ENCODE measurements at places on chromosomes 5 and 9.

GRCh38 chr5:5650242-5650641 is 227.8 kb downstream of the ICE1 start:
- no peak for DNase-seq

- DNase-seq, result no peak
Observed at GRCh38 chr9:5043381-5043780, 58.3 kb downstream of the JAK2 start.

- no peak for DNase-seq
Observed at GRCh38 chr9:124699575-124699974, 71.5 kb downstream of the NR6A1 start.

DNA sequence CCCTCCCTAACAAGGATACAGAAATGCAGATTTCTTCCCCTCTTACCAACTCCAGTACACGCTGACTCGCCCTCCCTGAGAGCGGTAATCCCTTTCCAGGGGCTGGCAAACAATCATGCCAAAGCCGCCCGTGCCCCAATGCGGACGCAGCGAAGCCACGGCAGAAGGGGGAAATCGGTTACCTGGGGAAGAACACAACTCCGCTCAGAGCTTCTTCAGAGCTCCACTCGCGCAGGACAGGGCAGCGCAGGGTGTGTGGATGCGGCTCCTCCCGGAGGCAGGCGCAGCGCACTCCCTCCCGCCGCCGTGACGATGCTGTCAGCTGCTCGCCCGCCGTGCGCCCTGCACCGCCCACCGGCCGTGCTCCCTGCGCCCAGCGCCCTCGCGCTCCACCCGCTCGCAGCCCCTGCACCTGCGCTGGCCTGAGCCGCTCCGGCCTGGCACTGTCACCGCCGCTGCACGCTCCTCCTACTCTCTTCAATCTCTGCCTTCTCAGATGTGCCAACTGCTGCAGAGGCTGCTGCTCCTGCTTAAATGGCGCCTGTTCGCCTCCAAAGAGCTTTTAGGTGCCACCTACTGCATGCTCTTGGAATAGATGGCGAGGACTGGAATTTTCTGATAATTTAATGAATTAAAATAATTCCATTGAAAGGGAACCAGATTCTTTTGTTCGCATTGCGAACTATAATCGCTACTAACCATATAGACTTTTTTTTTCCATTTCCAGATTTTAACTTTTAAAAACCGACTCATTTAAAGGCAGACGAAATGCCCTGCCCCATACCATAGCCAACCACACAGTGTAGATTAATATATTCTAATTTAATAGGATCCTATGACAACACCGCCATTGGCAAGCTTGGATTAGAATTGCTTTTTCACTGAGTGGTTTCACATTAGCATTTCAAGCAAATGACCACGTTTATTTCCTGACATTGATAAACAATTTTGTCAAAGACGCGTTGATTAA is at the start of gene DIRAS2:
Gene DIRAS2, minus strand, starts transcription at position 255 of the 970 bp plus-strand sequence. CDS start 28,997 bp downstream, outside the sequence.
- DNase-seq, result peak; percentile 93

DNA sequence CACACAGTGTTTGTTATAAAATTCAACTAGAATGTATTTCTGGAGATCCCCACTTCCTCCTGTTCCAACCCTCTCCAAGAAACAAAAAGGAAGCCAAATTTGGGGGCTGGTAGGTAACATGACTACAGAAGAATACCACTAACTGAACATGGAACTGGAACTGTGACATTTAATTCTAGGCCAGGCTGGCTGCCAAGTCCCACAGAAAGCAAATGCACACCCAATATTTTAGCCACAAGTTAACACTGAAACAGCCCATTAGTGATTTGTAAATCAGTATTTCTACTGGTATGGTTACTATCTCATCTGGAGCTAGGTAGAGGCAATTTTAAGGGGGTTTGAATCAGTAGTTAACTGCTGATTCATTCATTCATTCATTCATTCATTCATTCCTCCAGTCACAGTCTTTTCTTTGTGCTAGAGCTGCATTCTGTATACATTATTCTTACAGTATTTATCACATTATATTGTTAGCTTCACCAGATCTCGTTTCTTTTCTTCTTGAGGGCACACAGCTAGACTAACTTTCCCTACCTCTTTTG is 131.7 kb upstream of the GDNF start:
- DNase-seq, result no peak

DNA sequence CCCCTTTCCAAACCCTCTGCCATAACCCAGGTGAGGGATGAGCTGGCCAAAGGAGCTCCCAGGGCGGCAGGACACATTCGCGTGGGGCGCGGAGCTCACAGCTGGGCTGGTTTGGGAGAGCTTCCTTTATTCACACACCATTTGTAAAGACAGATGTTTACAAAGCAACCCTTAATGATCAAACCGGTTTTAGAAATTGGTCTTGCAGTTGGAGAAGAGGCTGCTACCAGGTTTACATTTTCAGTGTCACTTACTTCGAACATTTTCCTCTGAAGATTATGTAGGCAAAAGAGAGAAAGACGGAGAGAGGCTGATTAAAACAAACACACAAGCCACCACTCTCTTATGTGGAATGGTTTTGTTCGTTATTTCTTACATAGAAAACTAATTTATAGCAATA is 648.7 kb downstream of the IRX1 start:
- no peak for DNase-seq

GRCh38 chr5:123203105-123203800 is 114.2 kb downstream of the PRDM6 start:
- DNase-seq, result no peak

GRCh38 chr5:53311681-53312080 is 168.7 kb upstream of the FST start:
- DNase-seq, result no peak

GRCh38 chr9:115951977-115952376 is 201.6 kb upstream of the PAPPA start:
- DNase-seq, result no peak

- no peak for DNase-seq
Observed at GRCh38 chr5:170269579-170269978, 28.0 kb downstream of the LCP2 start.

- no peak for DNase-seq
Observed at GRCh38 chr5:127088251-127088650, 14.9 kb upstream of the C5orf63 start.

- DNase-seq, result no peak
Observed at GRCh38 chr5:124372457-124372856, 374.0 kb downstream of the ZNF608 start.

DNA sequence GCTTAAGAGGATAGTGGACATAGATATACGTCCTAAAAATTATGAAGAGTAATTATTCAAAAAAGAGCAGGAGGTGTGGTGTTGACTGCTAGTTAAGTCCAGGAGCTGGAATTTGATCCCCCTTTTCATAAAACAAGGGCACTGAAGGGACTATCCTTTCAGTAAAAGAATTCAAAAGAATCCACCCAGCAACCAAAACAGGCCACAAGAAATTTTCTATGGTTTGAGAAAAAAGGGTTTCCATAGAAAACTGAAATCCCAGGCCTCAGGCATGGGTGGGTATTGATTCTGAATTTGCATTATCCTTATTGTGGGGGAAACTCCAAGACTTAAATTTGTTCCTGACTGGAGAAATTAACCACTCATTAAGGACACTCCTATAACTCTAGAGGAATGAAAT is 269.0 kb upstream of the MPDZ start:
- DNase-seq, result no peak

DNA sequence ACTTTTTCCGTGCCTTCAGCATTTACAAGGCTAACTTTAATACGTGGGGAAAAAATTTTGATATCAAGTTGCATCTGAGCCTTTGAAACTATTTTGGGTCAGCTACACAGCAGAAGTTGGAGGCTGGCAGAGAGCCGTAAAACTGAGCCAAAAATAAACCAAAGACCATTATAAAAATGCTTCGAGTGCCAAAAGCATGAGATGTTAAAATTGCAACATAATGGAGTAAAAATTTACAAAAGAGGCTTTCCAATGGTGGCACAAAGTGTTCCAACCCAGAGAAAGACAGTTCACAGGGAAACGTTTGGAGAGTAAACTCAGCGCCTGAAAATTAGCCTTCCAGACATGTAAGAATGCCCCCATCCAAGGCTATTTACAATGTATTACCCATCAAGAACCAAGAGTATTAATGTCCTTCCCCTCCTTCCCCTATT is 190.3 kb downstream of the TLE1 start:
- no peak for DNase-seq

DNA sequence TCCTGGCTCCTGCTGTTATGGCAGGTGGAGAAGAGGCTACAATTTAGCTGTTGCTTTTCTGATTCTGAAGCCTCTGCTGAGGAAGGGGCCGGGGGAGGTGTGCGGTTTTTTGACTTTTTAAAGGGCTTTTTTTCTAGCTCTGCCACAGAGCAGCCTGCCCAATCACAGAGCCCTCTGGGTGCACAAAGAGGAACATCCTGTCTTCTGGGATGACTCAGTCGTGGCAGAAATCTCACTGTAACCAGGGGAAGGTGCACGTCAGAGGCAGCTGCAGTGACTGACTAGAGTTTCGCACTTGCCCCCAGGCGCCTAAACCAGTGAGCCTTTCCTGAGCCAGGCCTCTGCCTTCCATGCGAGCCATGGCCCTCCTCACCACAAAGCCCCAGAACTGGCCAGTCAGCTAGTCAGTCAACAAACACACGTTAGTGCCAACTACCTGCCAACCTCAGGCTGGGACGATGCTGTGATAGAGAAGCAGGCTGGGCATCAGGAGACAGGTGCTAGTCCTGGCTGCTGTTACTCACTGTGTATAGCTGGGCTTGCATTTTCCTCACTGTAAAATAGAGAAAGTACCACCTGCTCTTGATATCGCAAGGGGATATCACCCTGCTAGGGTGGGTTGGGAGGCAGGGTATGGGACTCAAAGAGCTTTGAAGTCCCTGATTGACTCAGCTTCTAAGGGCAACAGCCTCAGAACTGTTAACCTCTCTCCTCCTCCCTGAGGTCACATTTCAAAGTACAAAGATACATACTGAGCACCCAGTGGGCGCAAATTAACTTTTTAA is 2.2 kb downstream of the AKNA start:
- no peak for DNase-seq

GRCh38 chr5:32170303-32171151 is 3.6 kb downstream of the GOLPH3 start:
- DNase-seq, result no peak

GRCh38 chr5:135490245-135491037 is 38.3 kb upstream of the TIFAB start:
- no peak for DNase-seq

- DNase-seq, result no peak
Observed at GRCh38 chr9:37641331-37641730, 9.4 kb upstream of the FRMPD1 start.

GRCh38 chr5:122121479-122122465 is 7.6 kb upstream of the ZNF474 start:
- DNase-seq, result no peak

GRCh38 chr5:168793841-168794837 is 215.0 kb upstream of the PANK3 start:
- DNase-seq, result no peak

GRCh38 chr9:69578026-69578425 is 94.1 kb downstream of the APBA1 start:
- no peak for DNase-seq

DNA sequence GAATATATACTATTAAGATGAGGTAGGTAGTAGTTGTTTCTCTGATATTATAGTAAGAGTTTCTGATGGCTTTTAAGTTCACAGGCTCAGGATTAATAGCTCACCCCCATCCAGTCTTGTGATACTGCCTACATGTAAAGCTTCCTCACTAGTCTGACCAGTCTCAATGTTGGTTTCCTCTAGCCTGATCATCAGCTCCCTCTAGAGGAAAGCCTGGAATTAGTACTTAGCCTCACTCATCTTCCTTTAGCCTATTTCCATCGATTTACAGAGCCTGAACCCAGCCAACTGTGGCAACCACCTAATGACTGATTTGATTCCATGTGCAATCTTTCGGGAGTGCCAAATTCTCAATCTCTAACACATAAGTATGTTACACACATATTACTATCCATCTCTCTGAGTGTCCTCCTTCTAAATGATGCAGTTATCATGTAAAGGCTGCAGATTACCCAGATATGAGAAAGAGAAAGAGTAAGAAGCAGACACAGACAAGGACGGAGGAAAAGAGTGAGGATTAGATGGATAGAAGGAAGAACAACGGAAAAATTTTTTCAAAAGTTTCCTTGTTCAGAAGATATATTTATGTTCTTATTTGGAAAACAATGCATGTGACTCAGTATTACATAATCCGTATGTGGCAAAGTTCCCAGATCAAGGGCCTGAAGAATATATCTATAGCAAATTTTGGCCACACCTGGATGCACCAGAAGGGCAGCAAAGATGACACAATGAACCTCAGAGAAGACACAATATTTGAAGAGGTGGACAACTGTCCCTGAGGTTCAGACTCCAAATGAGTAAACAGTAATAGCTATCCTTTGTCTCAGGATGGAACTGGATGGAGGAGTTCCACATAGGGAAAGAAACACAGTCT is 333.7 kb downstream of the ELAVL2 start:
- DNase-seq, result peak; percentile 1

DNA sequence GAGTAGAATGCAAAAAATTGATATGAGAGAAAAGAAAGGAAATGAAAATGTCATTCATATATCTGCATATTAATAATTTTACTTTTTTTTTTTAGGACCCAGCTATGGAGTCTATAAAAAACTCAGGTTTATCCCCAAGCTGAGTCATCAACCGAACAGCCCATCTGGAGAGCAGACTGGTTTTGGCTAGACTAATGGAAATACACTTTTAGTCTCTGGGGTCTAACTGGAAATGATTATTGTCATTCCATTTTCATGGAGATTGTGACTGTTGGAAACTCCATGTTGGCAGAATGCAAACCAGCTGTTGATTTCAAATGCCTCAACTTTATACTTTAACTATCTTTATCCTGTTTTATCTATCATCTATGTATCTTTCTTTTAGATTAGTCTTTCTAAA is 28.7 kb downstream of the ANXA1 start:
- no peak for DNase-seq

GRCh38 chr5:33319841-33320240 is 120.9 kb upstream of the TARS1 start:
- DNase-seq, result no peak

DNA sequence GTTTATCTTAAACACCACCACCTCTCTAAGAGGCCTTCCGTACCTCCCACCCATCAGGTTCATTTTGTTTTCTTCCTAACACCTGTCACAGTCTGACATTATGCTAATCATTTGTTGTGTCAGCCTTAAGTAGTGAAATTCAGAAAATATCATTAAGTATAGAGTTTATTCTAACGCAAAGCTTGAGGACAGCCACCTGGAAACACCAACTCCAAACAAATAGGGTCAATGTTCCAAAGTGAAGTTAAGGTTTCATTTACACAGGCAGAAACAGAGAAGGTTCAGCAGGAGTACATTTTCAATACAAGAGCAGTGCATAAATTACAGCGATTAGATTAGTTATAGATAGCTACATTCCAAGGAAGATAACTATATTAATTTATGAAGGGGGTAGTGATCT is 1.3 kb upstream of the SMC5 start:
- DNase-seq, result no peak

GRCh38 chr5:173396311-173396993 is 68.2 kb upstream of the STC2 start:
- DNase-seq, result no peak

DNA sequence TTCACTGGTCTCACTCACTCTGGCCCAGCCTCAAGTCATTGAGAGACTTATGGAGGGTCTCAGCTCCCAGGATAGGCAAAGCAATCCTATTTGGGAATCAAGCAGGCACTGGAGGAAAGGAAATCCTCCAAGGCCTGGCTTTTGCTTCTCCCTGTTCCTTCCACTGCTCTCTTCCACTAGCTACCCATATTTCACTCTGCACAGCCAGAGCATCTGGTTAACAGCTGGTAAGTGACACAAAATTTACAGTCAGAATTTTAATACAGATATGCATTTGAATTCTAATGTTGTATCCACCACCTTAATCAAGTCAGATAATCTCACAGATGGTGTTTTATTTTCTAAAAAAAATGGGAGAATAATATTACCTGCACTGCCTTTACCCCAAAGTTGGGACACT is 868 bp upstream of the C1QTNF2 start:
- no peak for DNase-seq

- DNase-seq, result no peak
Observed at GRCh38 chr9:35548571-35548970, 56.5 kb upstream of the TESK1 start.

Measured in NCI-H2029 treated with DMSO at 0.1 percent for 48 hours (cell line).